ENCODE measurements at places on chromosomes 5 and 9. TPM values are rescaled to one million over a fixed set of nuclear protein-coding genes. Genes with fewer than 3 reads are reported as not detected.
A peak's percentile ranks its signal among the peaks of the same experiment; 100 is the strongest.

DNA sequence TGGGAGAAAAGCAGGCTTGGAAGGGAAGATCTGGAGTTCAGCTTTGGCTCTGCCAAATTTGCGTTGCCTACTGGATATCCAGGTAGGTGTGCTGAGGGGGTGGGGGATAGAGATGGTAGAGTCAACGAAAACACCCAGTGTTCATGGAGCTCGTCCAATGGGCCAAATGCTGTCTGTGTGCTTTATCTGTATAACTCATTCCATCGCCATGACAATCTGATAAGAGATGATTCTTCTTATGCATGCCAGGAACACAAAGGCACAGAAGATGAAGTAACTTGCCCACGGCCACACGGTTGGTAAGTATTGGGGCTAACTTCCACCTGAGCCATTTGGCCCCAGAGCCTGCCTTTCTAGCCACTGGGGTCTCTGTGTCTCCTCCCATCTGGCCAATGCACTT lies 53.2 kb downstream of the BOD1 start:
- DNase-seq: no peak

DNA sequence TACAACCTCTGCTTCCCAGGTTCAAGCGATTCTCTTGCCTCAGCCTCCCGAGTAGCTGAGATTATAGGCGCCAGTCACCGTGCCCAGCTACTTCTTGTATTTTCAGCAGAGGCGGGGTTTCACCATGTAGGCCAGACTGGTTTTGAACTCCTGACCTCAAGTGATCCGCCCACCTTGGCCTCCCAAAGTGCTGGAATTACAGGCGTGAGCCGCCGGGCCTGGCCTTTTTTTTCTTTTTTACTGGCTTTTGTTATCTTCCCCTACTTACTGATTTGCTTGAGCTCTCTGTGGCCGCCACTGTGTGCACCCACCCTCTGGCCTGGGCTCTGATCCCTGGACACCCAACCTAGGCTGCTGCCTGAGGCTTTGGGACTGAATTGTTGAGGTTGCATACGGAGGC lies 60.3 kb downstream of the ANKRD33B start:
- no peak for DNase-seq

- peak; percentile 20 for DNase-seq
Measured at GRCh38 chr5:43073597-43074546, 33.8 kb upstream of the ANXA2R start.

The EQTN gene
- not detected for total RNA-seq

- DNase-seq: peak; percentile 56
Measured at GRCh38 chr9:34633851-34634550, 3.6 kb downstream of the SIGMAR1 start.

The GABRA1 gene
- total RNA-seq: not detected

- peak; percentile 3 for DNase-seq
Measured at GRCh38 chr9:14511452-14511851, 181.8 kb downstream of the ZDHHC21 start.

DNA sequence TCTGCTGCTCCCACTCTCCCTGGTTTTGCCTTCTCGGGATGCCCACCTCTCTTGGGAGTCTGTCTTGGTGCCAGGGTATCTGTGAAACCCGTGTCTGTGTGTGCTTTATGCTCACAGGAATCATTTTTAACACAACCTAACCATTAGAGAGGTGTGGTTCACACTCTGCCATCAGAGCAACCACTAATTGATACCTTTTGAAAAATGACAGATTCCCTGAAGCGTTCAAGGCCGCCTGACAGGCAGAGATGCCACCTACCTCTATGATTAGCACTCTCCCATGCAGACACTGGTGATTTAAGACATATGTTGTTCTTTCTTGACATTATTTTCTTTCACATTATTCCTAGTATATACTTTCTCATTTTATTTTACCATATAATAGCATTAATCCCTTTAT lies 207.3 kb upstream of the SGCD start:
- no peak for DNase-seq

The DNAH5 gene
- total RNA-seq: 3.6 TPM

DNA sequence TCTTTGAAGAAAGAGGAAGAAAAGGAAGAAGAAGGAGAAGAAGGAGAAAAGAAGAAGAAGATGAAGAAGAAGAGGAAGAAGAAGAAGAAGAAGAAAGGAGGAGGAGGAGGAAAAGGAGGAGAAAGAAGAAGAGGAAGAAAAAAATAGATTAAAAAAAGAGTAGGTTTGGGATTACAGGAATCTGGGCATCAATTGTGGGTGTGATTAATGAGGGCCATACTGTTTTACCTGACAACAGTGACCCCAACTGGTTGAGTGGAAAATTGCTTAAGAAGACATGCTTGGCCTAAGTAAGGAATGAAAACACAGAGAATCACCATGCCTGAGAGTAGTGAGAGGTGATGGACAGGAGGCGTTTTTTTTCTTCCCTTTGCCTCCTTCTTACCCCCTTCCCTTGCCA lies 114.6 kb downstream of the FAM170A start:
- DNase-seq: peak; percentile 29

DNA sequence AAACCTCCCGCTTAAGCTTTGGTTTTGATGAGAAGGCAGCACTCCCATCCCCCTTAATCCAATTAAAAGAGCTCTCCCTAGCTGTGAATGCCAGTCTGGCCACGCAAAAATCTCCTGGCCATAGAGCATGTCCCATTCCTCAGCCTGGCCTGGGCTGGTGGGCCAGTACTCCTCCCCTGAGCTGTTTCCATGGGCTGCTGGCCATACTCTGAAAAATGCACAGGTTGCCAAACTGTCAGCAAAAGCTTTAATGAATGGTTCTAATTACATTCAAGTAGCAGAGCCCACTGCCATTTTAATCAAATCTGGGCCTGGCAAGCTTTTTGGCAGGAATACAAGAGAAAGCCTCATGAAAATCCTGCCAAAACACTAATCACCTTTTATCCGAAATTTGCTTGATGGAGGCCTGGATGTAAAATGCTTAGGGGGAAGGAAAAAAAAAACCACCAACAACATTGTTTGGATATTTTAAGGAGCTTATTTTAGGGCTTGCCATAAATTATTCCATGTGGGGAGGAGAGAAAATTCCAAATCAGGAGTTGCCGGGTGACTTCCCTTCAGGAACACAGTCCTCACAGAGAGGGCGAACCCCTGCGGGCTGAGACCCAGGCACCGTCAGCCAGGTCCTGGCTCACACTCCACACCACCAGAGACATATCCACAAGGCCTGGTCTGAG lies 243.3 kb downstream of the SEC61B start:
- no peak for DNase-seq

The SLC24A2 gene
- total RNA-seq: not detected

DNA sequence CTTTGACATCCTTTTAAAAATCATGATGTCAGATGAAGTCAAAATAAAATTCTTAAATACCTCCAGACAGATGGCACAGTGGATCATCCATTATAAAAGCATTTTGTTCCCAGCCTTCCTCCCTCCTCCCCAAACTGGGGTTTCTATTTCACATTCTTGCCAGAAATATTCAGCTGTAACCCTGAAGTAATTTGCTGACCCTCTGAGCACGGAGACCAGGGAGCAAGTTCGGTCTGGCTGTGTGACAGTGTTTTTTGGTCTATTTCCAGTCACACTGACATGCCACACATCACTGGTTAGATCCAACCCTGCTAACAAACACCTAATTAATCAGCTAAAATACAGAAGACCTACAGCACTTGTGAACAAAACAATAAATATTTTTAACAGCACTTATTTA lies 126.2 kb upstream of the DMRT1 start:
- DNase-seq: no peak

The GNG10 gene
- 114 TPM for total RNA-seq

DNA sequence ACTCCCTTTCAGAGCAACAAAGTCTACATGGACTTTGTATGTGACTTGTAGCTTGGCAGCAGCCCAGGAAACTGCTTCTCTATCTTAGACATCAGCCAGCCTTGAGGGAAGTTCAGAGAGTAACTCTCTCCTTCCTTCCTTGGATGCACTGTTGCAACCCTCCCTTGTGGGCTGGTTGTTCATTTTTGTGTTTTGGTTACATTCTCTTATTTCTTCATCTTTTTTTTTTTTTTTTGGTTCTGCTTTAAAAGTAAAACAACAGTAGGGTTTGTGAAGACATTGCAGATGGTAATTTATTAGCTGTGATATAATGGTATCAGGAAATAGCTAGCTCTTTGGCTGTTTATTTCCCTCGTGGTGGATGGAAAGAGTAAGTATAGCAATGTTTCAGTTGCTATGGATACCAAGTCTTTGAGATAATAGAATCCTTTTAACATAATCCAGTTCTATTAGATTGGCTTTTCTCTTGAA lies 97.9 kb upstream of the MAMDC2 start:
- DNase-seq: peak; percentile 60

DNA sequence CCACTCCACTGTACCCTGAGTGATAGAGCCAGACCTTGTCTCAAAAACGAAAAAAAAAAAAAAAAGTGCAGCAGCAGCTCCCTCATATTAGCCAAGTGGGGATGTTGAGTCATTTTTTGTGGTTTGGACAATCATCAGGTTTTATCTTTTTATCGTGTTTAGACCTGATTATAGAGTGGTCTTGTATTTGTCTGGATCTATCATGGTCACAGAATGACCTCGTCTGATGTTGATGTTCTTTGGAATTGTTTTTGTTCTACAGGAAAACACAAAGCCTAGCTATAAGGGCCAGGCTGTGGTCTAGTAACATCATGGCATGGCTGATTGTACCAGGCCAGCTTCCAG lies 1.6 kb upstream of the FBXW11 start:
- DNase-seq: no peak

GRCh38 chr5:77812926-77813589 lies 36.9 kb upstream of the TBCA start:
- DNase-seq: no peak

DNA sequence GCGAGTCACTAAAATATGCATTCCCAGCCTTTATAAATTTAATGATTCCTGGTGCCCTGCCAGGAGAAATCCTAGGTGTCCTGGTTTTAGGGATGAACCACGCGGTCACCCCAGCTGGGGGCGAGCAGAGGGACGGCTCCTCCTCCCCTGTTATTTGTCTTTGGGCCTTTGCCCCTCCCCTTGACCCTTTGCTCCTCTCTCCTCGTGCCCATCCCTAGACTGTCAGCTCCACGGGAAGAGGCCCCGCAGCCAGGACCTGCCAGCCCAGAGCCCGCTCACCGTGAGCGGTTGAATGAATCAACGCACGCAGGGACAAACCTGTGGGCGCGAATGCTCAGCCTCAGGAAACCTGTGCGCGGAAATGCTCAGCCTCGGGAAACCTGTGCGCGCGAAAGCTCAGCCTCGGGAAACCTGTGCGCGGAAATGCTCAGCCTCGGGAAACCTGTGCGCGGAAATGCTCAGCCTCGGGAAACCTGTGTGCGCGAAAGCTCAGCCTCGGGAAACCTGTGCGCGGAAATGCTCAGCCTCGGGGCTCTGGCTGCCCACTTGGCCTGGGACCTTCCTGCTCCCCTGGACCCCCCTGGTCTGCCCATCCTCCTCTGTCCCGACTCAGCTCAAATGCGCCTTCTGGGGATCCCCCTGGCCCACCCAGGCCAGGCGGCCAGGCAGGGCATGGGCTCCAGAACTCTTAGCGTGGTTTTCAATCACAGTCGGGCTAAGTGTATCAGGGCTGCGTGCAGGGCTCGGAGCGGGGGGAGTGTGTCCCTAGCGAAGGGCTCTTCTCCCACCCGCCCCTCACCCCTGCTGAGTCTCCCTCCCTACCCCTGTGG lies 140.5 kb upstream of the COL5A1 start:
- DNase-seq: no peak

- no peak for DNase-seq
Measured at GRCh38 chr5:91670122-91670521, 287.0 kb upstream of the ARRDC3 start.

- peak; percentile 40 for DNase-seq
Measured at GRCh38 chr9:116789081-116789480, 102.0 kb downstream of the TRIM32 start.

DNA sequence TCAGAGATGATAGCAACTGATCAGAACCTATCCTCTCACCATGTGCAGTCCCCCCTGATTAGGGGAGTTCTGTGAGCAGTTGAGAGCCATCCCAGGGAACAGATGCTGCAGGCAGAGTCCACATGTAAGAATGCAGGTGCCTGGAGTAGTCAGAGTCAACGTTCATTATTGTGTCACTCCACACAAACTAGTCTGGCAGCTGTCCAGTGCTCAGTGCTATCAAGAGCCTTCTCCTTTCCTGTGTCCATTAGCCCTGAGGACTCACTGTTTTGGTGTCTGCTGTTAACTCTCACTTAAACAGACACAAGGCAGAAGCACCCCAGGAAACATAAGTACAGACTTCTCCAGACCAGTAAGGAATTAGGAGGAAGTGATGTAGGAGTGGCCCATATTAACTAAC lies 2.5 kb downstream of the SH3TC2 start:
- peak; percentile 75 for DNase-seq

GRCh38 chr9:4371108-4371507 lies 71.2 kb upstream of the GLIS3 start:
- peak; percentile 80 for DNase-seq

GRCh38 chr5:163445345-163445744 lies 8.0 kb downstream of the CCNG1 start:
- no peak for DNase-seq

The ERGIC1 gene
- 143 TPM for total RNA-seq

- no peak for DNase-seq
Measured at GRCh38 chr5:176366232-176366894, 1.1 kb downstream of the ARL10 start.

GRCh38 chr9:108434036-108434435 lies 421.8 kb downstream of the ACTL7B start:
- peak; percentile 10 for DNase-seq

The IFNA21 gene
- total RNA-seq: not detected

DNA sequence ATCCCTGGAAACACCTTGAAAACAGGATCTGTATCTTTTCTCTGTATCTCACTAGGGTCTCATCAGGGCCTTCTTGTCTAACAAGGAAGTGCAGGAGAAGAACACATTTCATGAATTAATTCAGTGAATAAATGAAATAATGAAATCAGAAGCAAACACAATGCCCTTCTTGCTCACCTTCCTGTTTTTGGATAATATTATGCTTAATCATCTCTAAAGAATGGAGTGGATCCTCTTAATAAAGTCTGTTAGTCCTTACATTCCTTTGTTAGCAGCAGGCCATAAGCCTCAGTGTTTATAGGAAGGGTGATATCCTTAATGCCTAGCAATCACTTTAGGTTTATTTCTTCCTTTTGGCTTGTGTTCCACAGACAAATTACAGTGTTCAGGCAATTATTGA lies 837.1 kb upstream of the SEMA6A start:
- DNase-seq: no peak

- DNase-seq: no peak
Measured at GRCh38 chr5:104539618-104540350, 977.2 kb upstream of the NUDT12 start.

The CCDC171 gene
- total RNA-seq: 0.87 TPM

- peak; percentile 79 for DNase-seq
Measured at GRCh38 chr5:66963559-66963971, 233.0 kb downstream of the CD180 start.

- DNase-seq: peak; percentile 73
Measured at GRCh38 chr5:86968301-86968753, 299.4 kb upstream of the RASA1 start.

GRCh38 chr5:178256746-178257145 lies 24.1 kb upstream of the PHYKPL start:
- no peak for DNase-seq
